ENCODE measurements at places on chromosomes 13 and 19. TPM values are rescaled to one million over a fixed set of nuclear protein-coding genes. Genes with fewer than 3 reads are reported as not detected.

The ZNF888 gene
- total RNA-seq = 1.5 TPM

The KCNC3 gene
- total RNA-seq = 56.4 TPM

The ZNF536 gene
- 49.5 TPM for total RNA-seq

The IL11 gene
- total RNA-seq = 0.77 TPM

The SIGLEC5 gene
- not detected for total RNA-seq

The ZNF541 gene
- total RNA-seq = 1.0 TPM

The TUBA3C gene
- not detected for total RNA-seq

The ZNF71 gene
- total RNA-seq = 16.3 TPM

The ZNF723 gene
- total RNA-seq = not detected

The EID2 gene
- total RNA-seq = 18.8 TPM

The CYP2A7 gene
- 1.1 TPM for total RNA-seq

The TNNI3 gene
- total RNA-seq = not detected

The MCEMP1 gene
- 1.2 TPM for total RNA-seq

The THSD8 gene
- not detected for total RNA-seq

The IL27RA gene
- total RNA-seq = 3.6 TPM

The BRME1 gene
- total RNA-seq = 10.7 TPM

The USHBP1 gene
- total RNA-seq = 6.5 TPM

The COMP gene
- total RNA-seq = not detected

The ACER1 gene
- not detected for total RNA-seq

The HIF3A gene
- total RNA-seq = 137 TPM

The PTGER1 gene
- 2.8 TPM for total RNA-seq

The ELSPBP1 gene
- not detected for total RNA-seq

The ZNF586 gene
- 20.8 TPM for total RNA-seq

The C19orf67 gene
- not detected for total RNA-seq

The VSTM2B gene
- 34.0 TPM for total RNA-seq
